ENCODE measurements at places on chromosomes 2 and 18. TPM values are rescaled to one million over a fixed set of nuclear protein-coding genes. Genes with fewer than 3 reads are reported as not detected.

The ZCCHC2 gene
- 36.4 TPM for total RNA-seq

The FBXO48 gene
- 2.4 TPM for total RNA-seq

The GALNT14 gene
- total RNA-seq = not detected

The GATA6 gene
- not detected for total RNA-seq

The MYOM1 gene
- 2.4 TPM for total RNA-seq

The ACMSD gene
- not detected for total RNA-seq

The KCNK3 gene
- total RNA-seq = not detected

The PSMD1 gene
- total RNA-seq = 62.5 TPM

The SNRPD1 gene
- 81.2 TPM for total RNA-seq
